Uterus (tissue), 4 donors: ENCODE measurements at places on chromosomes 6 and 20.

- no peak for DNase-seq
Measured at GRCh38 chr6:142784344-142784743, 160.6 kb downstream of the HIVEP2 start.

- DNase-seq: no peak
Measured at GRCh38 chr20:17752459-17752858, 52.7 kb downstream of the BANF2 start.

DNA sequence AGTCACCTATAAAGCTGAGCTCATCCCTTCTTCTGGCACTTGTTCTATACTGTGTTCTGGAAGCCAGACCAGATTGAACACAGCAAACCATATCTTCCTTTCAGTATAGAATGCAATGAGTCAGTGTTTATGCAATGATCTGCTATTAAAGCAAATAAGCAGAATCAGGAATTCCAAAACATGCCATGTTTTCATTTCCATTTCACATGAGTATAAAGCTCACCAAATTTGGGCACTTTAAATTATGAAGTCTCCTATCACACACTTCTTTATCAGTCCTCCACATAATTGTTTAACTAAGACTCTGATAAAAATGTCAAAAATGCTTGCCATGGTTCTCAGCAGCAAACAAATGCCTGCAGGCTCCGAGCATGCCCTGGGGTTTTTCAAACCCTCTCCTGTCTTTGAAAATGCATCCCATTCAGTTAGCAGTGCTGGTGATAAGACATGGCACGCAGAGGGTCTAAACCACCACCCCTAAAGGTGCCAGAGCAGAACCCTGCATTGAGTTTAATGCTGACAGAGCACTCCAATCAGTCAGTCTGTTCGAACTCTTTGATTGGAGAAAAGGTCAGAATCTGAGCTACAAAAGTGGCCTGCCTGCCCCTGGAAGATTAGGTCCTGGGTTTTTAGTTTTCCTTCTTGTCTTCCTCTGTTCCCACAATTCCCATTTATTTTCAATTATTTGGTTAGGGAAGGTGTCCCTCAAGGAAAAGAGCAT lies 234.1 kb downstream of the GMPR start:
- DNase-seq: no peak

DNA sequence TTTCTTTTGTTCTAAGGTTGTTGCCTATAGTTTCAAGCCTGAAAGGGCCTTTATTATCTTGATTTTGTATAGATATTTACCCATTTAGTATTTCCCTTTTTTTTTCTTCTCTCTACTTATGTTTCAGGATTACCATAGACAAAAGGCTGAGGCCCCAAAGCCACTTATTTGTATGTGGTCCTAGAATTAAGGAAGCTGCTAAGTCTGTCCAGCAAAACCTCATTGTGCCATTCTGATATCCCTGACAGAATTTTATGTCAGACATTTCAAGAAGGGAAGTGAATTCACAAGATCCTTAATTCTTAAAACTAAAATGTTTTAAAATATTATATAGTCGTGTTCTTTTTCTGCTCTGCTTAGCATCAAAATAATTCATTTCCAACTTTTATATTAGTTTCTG lies 6.9 kb downstream of the HAO1 start:
- no peak for DNase-seq

DNA sequence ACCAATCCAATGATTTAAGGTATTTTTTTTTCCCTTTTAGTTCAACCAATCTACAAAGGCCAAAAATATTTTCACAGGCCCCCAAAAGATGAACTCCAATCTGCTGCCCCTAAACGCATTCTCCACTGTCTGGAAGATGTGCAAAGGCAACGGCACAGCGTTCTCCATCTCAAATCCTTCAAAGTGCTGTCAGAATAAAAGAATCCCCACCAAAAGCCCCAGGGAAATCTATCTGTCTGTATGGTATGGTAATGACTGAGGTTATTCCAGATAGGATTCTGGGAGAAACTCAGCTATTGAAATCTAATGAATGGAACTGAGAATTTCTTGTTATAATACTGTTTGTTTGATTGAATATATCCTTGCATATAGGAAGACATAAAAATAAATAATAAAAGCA lies 217.8 kb upstream of the CCN2 start:
- no peak for DNase-seq

DNA sequence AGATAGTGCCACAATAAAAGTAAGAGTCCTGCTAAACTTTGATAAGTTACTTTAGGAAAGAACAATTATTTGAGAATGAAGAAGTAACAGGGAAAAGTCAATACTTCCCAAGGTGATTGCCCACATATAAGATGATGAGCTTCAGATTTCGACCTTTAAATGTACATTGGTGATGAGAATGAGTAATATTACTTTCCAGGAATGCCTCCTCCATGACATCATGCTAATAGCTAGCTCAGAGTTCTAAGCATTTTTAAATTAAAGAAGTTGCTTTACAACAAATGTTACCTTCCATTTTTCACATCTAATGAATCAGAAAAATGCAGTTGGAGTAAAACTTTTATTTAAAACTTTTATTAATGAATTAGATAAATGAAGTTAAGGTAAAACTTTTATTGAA lies 22.5 kb upstream of the OPN5 start:
- DNase-seq: no peak

DNA sequence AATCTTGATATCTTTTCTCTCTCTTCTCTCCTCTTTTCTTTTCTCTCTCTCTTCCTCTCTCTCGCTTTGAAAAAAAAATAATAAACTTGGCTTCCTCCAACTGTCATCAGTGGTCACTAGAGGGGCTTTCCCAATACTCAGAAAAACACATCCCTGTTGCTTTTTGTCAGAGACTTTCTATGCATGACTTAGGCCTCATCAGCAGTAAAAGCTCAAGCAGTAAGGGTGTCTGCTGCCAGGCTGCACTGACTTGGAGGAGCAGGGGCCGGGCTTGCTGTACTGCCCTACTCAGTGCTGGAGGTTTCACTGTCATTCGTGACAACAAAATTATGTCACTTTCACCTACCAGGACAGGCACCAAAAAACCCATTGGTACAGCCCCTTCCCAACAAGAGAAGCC lies 272.0 kb downstream of the ADGB start:
- DNase-seq: no peak

DNA sequence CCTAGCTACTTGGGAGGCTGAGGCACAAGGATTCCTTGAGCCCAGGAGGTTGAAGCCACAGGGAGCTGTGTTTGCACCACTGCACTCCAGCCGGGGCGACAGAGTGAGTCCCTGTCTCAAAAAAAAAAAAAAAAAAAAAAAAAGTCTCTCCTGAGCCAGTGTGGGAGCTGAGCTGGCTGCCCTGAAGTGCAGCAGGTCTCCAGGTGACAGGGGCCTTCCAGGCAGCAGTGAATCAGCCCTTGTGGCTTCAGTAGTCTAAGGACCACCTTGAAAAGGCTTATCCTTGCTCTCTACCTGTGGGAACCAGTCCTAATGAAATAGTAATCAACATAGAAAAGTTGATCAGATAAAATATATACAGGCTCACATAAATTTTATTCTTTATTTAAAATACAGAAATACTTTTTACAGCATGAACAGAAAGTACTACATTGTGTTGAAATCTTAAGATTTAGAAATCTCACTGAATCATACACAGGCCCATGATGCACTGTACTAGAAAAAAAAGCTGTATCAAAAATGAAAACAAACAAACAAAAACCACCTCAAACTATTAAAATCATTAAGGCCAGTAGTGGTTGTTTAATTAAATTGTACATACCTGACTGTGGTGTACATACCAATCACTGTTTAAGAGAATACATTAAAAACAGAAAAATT lies 128.9 kb downstream of the SCML4 start:
- no peak for DNase-seq

- no peak for DNase-seq
Measured at GRCh38 chr6:145705561-145705960, 29.8 kb downstream of the EPM2A start.

GRCh38 chr6:159238920-159239558 lies 69.8 kb downstream of the FNDC1 start:
- DNase-seq: no peak
